Neural progenitor cell (in vitro differentiated cells): ENCODE measurements at places on chromosomes 12 and 14. TPM values are rescaled to one million over a fixed set of nuclear protein-coding genes. Genes with fewer than 3 reads are reported as not detected.

- no peak overlapping the region for H3K27ac ChIP-seq
- peak; percentile 44 for DNase-seq
- no peaks in the 10 kb centered on the region for H3K36me3 ChIP-seq
- no peak overlapping the region for H3K4me3 ChIP-seq
- no peaks in the 10 kb centered on the region for H3K27me3 ChIP-seq
- H3K4me1 ChIP-seq, result peaks cover 11% of the 10 kb centered on the region
Measured at GRCh38 chr12:124655698-124656516, 88.5 kb upstream of the NCOR2 start.

GRCh38 chr12:50053583-50053982 is 3.8 kb upstream of the ASIC1 start:
- H3K4me1 ChIP-seq, result peaks cover 25% of the 10 kb centered on the region
- no peak for DNase-seq
- H3K27me3 ChIP-seq, result peaks cover 87% of the 10 kb centered on the region
- no peaks in the 10 kb centered on the region for H3K36me3 ChIP-seq
- no peak overlapping the region for H3K4me3 ChIP-seq
- H3K27ac ChIP-seq, result no peak overlapping the region

GRCh38 chr12:64714551-64714968 is 44.6 kb downstream of the GNS start:
- H3K27me3 ChIP-seq, result no peaks in the 10 kb centered on the region
- H3K4me3 ChIP-seq, result no peak overlapping the region
- H3K27ac ChIP-seq, result no peak overlapping the region
- no peaks in the 10 kb centered on the region for H3K4me1 ChIP-seq
- DNase-seq, result no peak

The IL31 gene
- total RNA-seq, result not detected in 2 replicates
